ENCODE measurements at places on chromosomes 11 and 22. TPM values are rescaled to one million over a fixed set of nuclear protein-coding genes. Genes with fewer than 3 reads are reported as not detected.

The CECR2 gene
- total RNA-seq, result 0.19 TPM

The CADM1 gene
- 3.4 TPM for total RNA-seq

The PNPLA5 gene
- total RNA-seq, result not detected

The GUCY1A2 gene
- 0.99 TPM for total RNA-seq

The TM7SF2 gene
- total RNA-seq, result 10.9 TPM

The SYTL2 gene
- total RNA-seq, result 1.5 TPM

The TMPRSS5 gene
- total RNA-seq, result 0.18 TPM

The SVIP gene
- 12.6 TPM for total RNA-seq
